ENCODE measurements at places on chromosomes 3 and 15.

DNA sequence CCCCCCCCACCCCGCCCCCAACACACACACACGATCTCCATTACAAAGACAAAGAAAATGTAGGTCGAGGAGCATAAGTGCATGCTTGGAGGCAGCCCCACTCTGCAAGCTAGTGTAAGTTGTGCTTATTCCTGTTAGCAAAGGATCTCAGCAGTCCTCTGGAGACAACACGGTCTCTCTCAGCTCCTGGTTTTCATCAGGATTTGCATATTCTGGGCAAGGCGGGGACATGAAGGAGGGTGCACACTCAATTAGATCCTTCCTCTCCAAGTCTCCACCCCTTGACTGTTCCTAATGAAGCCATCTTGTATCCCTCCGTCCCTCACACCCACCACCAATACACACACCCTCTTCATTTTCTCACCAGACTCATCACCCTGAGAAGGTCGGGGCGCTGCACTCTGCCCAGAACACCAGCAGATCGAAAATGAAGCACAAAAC lies 63.8 kb downstream of the MRPL46 start:
- DNase-seq: peak; percentile 52

DNA sequence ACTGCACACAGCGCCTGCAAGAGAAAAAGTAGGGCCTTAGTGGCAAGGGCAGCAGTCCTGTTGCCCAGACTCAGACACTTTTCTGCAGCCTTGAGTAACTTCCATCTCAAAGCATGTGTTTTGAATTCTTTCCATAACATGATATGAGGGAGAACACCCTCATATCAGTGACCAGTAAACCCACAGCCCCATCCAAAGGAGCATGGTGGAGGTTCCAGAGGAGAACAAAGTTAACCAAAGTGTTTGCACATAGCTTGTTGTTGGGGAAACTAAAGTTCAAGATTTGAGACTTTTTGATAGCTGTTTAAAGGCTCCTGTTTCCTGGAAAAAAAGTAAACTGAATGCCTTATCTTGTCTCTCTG lies 74.2 kb downstream of the OCA2 start:
- DNase-seq: no peak

- no peak for DNase-seq
Measured at GRCh38 chr15:33678176-33678575, 290.1 kb upstream of the CHRM5 start.

DNA sequence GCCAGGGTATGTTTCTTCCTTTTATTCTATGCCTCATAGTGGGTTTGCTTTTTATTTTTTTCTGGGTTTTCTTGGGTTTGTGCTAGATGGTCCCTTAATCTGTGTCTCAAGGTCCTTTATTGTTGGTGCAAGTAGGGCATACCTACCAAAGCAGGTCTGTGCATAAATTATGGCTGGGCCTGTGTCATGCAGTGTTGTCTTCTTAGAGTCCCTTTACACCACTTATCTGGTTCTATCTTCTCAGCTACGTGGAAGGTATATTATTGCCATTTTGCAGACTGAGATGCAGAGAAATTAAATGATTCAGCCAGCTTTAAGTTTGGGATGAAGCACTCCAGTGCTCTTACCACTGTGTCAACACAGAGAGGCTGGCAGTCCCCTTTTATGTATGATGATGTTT lies 293.5 kb upstream of the SOX2 start:
- no peak for DNase-seq

DNA sequence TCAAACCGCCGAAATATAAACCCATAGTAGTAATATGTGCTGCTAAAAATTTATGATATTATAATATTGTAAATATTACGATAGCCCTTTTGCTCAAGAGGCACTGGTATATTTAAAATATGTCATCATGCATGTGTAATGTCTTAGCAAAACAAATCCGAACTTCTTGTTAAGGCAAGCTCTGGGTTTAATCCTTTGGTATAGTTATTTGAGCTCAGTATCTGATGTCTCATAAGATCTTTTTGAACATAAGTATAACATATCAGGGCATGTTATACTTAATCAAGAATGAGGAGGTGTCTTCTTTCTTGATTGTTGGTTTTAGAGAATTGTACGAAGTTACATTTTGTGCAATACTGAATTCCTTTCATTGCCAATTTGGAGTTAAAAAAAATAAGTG lies 154.1 kb upstream of the CBLB start:
- no peak for DNase-seq

DNA sequence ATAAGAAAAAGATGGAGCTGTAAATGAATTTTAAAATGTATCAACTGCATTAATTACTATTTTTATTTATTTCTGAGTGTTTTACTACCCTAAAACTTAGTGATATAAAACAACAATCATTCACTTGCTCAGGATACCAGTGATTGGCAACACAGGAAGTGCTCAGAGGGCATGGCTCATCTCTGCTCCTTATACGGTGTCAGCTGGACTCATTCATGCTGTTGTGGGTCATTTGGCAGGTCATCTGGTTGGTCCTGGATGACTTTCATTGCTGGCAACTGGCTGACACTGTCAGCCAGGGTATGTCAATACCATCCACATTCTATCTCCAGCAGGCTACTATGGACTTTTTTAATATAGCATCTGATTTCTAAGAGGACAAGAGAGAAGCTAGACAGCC lies 689.6 kb upstream of the NECTIN3 start:
- no peak for DNase-seq

- DNase-seq: no peak
Measured at GRCh38 chr3:31948280-31948679, 32.8 kb downstream of the OSBPL10 start.

DNA sequence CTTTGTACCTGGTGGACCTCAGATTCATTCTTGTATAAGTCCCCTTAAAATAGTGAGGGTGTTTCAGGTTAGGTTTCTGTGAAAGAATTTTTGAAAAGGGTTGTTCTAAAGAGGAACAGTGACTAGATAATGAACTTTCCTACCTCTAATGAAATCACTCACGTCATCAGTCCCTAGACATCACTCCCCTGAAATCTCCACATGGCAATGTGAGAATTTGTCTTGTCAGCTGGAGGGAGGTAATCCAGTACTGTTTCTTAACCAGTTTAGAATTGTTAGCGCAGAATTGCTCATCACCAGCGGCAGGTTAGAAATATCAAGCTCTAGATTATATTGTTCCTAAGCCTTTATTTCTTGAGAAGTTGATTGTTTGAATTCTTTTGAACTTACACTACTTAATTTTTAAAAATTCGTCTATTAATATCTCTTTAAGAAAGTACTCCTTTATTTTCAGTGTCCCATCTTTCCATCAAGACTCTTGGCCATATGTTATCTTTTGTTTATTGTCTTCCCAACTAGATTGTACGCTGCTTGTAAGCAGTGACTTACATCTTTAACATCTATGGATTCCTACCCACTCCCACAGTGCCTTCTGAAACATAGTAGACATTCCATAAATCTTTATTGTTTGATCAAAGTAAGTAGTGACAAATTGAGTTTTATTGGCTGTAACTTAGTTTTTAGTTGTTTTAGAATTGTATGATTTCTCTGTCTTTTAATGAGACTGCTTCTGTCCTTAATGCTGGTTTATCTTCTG lies 52.8 kb downstream of the RASA2 start:
- no peak for DNase-seq

DNA sequence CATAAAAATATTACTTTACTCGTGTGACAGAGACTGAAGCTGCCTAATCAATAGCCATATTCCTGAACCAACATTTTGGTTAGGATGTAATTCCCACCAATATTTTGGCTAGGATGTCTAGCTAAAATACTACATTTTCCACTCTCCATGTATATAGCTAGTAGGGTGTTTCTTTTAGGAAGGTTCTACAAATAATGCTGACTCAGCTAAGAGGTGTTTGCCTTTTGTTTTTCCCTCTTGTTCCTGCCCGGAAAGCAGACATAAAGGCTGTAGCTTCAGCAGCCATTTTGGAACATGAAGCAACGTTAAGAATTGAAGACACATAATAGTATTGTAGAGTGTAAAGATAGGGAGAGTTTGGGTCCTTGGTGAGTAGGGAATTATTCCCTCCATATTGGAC lies 187.3 kb upstream of the PDZRN3 start:
- no peak for DNase-seq

GRCh38 chr3:154658000-154658399 lies 228.0 kb upstream of the GPR149 start:
- no peak for DNase-seq

DNA sequence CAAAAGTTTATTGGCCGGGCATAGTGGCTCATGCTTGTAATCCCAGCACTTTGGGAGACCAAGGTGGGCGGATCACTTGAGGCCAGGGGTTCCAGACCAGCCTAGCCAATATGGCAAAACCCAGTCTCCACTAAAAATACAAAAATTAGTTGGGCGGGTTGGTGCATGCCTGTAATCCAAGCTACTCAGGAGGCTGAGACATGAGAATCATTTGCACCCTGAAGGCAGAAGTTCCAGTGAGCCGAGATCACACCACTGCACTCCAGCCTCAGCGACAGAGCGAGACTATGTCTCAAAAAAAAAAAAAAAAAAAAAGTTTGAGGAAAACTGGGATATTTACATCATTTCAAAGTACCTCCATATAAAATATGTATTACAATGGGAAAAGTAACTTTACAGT lies 40.4 kb downstream of the ETFA start:
- DNase-seq: no peak

DNA sequence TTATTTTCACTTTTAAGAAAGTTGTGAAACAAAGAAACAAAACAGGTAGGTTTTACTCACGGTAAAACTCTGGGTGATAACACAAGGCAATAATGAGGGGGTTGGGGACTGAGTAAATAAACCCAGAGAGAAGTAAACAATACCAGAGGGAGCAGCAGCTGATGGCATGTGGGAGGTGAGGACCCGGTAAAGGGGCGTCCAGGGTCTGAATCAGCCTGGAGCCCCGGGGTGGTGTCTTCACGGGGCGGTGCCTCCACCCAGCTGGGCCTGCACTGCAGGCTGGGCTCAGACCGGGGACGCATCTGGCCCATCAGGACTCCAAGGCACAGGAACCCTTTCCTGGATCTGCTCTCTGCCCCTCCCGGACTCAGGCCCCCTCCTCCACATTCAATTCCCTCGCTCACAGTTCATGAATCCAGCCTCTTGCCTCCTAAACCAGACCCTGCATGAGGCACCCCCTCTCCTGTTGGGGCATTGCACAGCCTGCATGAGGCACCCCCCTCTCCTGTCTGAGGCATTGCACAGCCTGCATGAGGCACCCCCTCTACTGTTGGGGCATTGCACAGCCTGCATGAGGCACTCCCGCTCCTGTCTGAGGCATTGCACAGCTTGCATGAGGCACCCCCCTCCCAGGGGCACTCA lies 73.9 kb upstream of the MFGE8 start:
- no peak for DNase-seq

DNA sequence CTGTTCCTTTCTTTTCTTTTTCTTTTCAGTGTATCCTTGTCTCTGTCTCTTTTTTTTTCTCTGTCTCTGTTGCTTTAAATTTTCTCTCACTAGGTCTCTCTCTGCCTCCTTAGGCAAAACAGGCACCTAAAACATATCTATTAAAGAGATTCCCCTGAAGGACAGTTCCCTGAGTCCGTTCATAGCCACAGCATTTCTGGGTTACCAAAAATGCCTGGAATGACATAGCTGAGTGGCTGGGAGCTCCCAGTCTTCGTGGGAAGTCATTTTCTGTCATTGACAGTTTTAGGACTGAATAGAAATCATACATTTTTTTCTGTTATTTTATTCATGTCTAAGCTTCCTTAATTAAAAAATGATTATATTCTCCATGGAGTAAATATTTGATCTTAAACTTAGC lies 323.8 kb upstream of the AZI2 start:
- DNase-seq: no peak

DNA sequence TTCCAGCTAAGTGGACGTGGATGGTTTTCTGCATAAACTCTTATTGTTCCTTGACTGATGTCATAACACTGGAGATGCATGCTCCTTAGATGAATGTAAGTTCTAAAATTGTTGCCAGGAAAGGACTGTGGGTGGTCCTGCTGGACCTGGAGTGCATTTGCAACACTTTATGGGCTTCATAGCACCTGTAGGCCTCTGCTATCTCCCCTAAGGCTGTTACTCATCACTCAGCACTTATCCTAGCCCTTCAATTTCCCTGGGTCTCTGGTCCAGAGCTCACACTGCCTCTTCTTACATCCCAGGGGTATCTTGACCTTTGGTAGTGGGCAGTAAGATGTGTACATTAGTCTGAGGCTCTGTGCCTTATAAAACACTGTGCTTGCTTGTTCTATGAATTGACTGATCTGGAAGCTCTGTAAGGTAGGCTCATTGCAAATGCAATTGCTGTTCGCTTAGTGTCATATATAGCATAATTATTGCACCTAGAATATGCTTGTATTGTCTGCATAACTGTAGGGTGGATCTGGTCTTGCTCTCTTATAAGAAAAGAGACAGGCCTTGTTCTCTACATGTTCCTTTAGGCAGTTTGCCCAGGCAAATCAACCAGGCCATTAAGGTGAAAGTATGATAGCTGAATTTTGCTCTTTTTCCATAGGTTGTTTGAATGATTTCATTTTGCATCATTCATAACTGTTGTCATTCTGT lies 35.8 kb downstream of the SLCO3A1 start:
- no peak for DNase-seq

GRCh38 chr3:53707222-53707621 lies 139.0 kb downstream of the CHDH start:
- DNase-seq: no peak

DNA sequence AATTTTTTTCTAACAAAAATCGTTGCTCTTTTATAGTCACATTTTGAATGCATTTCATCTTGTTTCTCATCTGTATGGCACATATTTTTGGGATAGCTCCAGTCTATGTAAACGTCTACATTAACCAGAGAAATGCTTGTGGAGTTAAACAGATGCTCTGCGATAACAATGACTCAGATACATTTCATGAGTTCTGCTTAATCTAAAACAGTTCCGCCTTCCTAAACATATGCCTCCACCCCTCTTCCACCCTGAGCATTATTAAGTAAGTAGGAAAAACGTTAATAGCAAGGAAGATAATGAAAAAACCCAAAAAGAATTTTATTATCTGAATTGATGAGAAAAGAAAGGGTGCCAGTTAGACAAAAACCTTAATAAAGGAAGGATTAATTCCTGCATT lies 396.1 kb downstream of the TUSC7 start:
- no peak for DNase-seq

- no peak for DNase-seq
Measured at GRCh38 chr15:96307856-96308394, 22.6 kb upstream of the NR2F2 start.

DNA sequence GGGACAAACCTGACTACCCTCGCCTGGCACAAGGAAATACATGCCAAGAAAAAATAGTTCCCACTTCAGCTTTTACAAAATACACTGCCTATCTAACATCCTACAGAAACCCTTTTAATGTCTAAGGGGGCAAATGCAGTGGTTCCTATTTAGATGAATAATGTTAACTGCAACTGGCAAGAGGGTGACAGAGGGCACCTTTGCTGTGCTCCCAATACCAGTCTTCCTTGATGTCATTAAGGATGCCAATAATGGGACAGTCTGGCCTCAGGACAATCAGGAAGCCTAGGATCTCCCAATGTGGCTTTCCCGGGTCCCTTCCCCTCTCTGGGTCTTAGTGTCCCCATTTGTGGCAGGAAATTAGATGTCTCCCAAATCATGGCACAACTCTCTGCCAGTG lies 13.9 kb downstream of the CSRNP1 start:
- no peak for DNase-seq

DNA sequence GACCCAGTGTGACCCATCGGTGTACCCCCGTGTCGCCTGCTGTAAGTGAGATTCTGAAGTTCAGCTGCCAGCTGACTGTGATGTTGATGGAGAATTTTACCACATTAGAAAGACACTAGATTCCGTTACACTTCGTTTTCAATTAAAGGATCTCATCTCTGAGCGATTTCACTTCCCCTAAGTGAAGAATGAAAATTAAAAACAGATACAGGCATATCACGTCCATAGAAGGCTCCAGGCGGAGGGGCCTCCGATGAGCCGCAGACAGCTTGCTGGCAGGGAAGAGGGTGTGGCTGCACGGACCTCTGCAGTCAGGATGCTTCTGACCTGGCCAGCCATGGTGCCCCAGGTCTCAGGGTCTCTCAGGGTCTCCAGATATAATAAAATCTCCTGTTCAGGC lies 6.6 kb upstream of the CPN2 start:
- no peak for DNase-seq
